ENCODE measurements at places on chromosomes 12 and 14.

DNA sequence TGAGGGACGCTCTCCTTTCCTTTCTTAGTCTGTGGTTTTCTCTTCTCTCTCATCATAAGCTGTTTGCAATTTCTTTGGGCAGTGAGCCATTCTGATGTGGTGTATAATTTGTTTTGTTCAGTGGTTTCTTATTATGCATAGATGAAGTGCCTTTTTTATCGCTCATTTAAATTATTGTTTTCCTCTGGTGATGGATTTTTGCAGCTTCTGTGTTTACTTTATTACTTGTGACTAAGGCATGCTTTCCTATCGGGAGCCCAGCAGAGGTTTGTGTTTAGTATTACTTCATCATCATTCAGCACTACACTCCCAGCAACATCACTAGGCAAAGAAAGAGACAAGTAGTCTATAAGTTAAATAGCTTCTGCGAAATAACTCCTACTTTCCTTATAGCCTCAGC lies 586.6 kb upstream of the NOVA1 start:
- DNase-seq: no peak

GRCh38 chr12:49825360-49825970 lies 2.7 kb downstream of the NCKAP5L start:
- no peak for DNase-seq

- no peak for DNase-seq
These were observed 17.5 kb upstream of the GPATCH2L start for GRCh38 chr14:76134231-76134630.

DNA sequence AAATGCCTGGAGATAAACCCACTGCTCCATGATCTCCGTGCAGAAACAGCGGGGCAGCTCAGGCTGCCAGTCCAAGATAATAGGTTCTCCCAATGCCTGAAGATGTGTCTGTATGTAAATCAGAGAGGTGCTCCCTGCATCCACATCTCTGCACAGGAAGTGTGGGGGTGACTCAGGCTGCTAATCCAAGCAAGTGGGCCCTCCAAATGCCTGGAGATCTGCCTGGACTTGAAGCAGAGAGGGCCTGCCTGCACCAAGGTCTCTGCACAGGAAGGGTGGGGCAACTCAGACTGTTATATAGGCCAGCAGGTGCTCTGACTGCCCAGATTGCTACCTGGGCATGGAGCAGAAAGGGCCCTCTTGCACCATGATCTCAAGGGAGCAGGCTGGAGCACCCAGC lies 504.7 kb downstream of the LRFN5 start:
- no peak for DNase-seq

DNA sequence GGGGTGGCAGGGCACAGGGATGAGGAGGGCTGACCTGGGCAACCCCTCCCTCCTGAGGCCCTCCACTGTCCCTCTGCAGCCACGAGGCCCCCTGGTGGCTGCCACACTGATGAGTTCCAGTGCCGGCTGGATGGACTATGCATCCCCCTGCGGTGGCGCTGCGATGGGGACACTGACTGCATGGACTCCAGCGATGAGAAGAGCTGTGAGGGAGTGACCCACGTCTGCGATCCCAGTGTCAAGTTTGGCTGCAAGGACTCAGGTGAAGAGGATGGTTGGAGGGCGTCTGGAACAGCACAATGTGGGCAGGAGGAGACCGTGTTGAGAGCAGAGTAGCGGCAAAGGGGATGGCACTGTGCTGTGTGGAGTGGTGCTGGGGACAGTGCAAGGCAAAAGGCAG lies 25.7 kb upstream of the LRP1-AS start:
- DNase-seq: no peak

DNA sequence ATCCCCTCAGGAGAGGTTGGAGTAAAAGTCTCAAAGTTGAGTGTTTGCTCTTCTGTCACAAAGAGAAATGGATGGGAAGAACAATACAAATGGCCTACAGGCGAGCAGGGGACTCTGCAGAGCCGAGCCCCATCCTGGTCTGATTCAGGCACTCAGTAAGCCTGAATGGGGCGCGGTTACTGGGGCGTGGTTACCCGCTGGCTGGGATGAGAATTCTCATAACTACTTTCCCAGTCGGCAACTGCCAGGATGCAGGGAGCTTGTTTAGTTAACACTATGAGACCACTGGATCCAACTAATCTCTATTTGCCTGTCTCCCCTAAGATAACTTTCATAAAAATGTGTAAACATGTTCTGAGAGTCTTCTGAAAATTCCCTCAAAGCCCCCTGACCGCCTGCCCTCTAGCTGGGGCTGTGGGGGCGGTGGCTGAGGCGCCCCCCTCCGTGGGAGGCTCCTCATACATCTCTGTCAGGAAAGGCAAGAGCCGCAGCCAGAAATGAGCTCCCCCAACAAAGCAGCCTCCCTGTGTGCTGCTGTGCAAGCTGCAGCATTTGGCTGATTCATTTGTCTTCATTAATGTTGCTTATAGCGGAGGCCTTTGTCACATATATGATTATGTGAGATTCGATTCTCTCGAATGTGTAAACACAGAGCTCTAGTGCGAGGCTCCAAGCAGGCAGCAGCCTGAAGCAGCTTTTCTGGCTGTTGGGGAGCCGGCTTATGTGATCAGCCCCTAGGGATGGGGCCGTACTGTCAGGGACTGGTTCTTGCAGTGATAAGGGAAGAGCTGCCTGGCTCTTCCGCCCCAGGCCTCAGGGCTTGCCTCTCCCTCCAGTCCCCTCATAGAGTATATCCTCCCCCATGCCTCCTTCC lies 126.1 kb upstream of the ARHGAP5 start:
- no peak for DNase-seq

- no peak for DNase-seq
These were observed 65.1 kb upstream of the PZP start for GRCh38 chr12:9273276-9273675.

DNA sequence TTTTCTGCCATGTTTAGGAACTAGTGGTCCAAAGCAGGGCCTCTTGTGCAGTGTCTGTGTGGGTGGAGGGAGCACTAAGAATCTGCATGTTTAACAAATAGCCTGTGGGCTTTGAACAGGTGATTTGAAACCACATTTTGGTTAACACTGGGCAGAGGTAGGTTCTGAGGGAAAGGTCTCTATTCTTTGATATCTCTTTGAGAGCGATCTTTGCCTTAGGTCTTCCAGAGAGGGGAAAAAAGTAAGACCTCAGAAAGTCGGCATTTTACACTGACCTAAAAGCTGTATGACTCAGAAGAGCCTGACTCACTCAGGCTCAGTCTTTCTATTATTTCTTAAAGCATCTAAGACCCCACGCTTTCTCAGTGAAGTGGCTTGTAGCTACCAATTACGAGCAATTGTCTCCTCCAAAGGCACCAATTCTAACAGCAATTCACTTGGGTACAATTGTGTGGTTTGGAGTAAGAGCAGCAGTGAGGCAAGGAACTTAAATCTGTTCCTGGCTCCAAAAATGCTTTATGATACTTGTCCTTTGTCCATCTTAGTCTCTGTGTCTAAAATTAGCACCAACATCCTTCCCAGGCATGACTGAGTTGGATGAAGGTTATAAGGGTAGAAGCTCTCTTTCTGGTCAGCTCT lies 8.8 kb downstream of the EIF2B2 start:
- DNase-seq: peak; percentile 47
